ENCODE measurements at places on chromosomes 2 and 18.

DNA sequence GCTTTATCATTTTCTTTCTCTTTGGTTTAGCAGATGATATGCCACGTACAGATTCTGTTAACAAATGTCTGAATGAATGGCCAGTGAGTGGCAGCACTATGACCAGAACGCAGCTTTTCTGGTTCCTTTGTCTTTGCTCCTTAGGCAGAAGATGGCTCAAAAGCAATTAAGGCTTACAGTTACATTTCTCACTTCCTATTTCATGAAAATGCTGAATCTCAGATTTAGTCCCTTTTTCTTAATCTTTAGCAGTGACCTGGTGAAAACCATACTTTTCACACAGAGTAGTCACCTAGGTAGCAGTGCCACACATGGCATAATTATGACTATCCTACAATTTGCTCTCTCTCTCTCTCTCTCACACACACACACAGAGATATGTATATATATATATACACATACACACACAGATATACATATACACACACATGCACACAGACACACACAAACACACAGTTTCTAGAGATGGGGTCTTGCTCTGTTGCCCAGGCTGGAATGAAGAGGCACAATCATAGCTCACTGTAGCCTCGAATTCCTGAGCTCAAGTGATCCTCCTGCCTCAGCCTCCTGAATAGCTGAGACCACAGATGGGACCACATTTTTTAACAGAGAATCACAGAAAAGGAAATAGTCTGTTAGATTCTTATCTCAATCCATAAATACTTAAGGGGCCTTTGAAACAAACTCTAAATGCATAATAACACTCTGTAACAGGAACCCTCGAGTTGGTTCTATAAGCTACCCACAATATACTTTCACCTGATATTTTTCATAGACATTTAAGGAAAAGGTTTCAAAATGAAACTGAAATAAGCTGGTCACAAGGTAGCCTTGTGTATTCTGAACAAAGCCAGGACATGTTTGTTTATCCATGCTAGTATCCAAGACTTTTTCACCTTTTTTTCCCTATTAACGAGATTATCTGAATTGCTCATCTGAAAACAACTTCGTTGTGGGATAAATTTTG, 11.6 kb downstream of the PDE6D start:
- no peak for DNase-seq

DNA sequence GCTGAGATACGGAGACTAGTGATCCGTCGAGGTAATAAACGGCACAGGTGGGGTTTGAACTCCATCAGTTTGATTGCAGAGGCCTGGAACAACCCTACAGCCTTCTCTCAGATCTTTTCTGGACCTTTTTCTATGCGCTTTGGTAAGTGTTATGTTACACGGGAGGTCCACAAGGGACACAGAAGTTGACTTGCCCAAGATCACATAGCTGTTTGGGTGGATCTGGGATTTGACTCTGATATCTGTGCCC, 1.1 kb upstream of the DNPEP start:
- no peak for DNase-seq

DNA sequence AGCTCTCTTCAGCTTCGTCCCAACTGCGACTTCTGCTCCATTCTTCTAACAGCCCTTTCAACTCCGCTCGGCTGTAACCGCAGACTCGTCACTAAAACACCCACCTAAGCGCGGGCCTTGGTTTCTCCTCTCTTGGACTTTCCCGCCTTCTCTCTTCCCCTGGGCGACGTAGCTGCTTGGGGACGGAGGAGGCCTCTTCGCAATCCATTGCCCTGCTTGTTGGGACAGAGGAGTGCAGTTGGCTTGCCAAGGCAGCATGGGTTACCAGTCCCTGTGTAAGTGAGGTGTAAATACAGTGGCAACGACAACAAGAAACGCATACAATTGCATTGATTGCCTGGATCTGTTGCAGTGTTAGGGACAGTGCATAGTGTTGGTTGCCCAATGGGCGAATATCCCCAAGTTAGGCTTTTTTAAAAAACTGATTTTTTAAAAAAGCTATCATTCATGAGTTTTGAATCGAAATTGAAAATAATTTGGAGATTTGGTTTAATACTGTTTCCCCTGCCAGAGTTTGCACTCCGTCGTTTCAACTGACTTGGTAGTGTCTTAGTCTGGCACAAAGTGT, 484 bp upstream of the DARS1 start:
- DNase-seq: peak; percentile 48

DNA sequence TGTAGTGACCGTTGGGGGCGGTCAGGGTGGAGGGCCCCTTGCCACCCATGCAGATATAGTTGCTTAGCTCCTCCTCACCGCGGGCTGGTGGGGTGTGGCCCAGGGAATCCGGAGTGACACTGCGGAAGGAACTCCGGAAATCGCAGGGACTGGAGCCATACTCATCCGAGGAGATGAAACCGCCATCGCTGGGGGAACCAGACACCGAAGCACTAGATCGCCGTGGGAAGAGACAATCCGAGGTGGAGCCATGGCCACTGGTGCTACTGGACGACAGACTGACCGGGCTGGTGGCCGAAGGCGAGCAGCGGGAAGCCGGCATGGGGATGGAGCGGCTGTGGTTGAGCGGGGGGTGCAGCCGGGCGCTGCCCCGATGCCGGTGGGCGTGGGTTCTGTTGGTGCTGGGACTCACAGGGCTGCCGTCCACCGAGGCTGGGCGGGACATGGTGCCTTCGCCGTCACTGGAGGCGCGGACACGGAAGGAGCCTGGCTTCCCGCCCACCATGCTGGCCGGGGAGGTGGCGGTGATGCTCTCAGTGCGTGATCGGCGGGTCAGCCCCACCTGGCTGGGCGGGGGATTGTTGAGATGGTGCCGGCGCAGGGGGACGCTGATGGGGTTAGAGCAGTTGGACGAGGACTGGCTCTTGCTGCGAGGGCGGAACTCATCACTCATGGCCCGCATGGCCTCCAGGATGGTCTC, 2.2 kb downstream of the IRS1 start:
- DNase-seq: no peak

DNA sequence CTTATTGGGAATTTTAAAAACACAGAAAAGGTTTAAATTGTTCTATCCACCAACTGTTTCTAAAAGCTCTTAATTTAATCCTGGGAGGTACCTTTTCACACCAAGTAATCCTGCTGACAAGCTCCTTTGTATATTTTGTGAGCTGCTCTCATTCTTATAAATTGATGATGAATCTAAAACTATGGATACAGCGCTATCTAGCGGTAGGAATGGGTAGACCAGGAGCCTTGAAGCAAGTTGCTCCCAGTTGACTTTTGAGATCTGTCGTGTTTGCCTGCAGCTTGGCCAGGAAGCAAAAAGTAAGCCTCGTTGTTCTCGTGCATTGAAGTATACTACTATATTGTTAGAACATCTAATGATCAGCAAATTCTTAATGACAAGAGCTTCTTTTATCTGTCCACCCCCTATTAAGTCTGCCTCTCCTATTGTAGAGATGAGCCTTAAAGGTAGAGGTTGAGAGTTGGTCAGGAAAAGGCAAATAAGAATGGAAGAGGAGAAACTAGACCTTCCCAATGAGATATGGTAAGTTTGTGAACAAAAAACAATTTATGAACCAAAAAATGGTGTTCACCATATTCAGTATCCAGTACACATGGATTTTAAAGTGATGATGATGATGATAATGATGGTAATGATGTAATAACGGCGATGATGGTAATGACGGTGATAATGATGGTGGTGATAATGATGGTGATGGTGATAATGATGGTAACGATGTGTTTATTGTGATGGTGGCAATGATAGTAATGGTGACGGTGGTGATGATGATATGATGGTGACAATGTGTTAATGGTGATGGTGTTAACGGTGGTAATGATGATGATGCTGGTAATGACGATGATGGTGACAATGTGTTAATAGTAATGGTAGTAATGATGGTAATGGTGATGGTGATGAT, 212.1 kb upstream of the NCKAP5 start:
- DNase-seq: peak; percentile 38

DNA sequence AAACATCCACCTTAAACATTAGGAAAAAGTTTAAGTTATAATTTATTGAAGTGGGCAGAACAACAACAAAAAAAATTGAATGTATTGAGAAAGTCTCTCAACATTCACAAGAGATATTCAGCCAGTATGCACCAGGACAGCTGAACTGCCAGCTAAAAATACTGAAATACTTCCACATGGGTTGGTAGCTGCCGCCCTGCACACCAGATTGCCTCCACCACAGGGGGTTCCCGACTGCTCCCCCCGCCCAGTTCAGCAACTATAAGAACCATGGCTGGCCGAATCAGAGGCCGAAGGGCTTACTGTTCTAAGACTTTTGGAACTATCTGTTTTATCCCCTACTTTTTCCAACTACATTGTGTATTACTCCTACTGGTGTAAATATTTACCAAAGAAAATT, 150.0 kb upstream of the LRP1B start:
- no peak for DNase-seq

- DNase-seq: no peak
Measured at GRCh38 chr2:214503568-214503967, 92.7 kb downstream of the VWC2L start.

DNA sequence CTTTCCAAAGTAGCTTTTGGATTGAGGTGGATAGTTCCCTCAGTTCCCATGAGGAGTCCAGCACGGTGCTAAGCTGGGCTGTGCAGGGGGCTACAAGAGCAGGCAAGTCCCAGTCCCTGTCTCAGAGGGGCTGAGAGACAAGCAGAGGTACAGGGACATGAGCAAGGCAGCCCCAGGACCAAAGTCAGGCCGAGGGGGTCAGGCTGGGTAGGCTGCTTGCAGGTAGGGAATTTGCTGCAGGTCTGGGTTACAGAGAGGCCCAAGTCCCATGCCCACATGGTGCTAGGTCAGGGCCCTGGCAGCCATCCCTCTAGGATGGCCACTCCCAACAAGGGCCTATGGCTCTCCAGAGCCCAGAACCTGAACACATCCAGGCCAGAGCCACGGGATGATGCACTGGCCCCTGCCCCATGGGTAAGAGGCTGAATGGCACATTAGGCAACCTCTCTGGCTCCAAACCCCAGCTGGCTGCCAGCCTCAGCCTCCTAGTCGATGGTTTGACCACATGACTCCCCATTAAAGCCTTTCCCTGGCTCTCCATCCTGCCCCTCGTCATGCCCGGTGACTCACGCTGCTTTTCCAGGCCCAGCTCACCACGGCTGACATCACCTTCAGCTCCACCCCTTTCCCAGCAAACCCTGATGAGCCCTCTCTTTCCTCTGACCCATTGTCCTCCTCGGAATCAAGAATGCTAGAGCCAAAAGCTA, 83.7 kb downstream of the SDC1 start:
- DNase-seq: no peak

DNA sequence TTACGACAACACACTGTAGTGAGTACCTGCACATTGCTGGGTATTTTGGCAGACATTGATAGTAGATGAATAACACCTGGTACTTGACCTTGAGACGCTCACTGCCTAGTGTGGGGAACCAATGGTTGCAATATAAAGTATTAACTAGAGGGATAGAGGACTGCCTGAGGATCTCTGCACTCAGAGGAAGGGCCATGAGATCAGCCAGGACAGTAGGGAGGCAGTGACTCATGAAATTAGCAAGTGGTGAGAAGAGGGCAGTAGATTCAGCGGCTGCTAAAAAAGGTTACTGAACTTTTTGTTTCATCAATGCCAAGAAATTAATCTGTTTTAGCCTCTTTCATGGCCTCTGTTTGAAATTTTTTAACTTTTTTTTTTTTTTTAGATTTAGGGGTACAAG, 250.8 kb upstream of the TCF4 start:
- DNase-seq: no peak

DNA sequence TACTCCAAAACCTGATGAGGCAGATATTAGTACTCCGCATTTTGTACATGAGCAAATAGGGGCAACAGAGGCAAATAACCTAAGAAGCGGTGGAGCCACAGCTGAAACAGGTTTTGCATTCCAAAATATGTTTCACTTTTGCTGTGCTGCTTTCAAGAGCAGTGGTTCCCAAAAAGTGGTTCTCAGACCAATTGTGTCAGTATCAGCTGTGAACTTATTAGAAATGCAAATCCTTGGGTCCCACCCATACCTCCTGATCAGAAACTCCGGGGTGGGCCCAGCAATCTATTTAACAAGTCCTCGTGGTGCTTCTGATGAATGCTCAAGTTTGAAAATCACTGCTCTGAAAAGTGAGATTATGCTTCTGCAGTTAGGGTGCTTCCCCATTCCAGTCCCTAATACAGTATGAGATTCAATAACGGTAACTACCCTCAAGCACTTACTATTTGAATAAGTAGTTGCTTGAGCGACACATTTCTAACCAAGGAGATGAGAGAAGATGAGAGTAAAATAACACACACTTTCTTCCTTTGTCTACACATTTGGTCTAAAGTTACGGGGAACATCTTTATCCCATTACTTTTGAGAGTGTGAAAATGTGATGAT, 17.8 kb upstream of the TCF4 start:
- DNase-seq: no peak

DNA sequence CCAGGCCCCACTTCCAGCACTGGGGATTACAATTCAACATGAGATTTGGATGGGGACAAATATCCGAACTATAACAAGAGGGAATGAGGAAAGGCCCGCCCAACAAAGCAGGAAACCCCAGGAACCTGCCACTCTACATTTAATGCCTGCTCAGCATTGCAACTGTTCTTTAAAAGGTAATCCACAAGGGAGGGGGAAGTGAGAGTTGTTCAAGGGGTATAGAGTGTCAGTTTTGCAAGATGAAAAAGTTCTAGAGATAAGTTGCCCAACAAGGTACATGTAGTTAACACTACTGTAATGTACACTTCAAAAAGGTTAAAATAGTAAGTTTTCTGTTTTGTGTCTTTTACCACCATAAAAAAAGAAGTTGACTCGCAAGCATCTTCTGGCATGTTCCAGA, 137.6 kb downstream of the MBD2 start:
- no peak for DNase-seq

- no peak for DNase-seq
Measured at GRCh38 chr2:134379293-134379692, 125.4 kb downstream of the MGAT5 start.

DNA sequence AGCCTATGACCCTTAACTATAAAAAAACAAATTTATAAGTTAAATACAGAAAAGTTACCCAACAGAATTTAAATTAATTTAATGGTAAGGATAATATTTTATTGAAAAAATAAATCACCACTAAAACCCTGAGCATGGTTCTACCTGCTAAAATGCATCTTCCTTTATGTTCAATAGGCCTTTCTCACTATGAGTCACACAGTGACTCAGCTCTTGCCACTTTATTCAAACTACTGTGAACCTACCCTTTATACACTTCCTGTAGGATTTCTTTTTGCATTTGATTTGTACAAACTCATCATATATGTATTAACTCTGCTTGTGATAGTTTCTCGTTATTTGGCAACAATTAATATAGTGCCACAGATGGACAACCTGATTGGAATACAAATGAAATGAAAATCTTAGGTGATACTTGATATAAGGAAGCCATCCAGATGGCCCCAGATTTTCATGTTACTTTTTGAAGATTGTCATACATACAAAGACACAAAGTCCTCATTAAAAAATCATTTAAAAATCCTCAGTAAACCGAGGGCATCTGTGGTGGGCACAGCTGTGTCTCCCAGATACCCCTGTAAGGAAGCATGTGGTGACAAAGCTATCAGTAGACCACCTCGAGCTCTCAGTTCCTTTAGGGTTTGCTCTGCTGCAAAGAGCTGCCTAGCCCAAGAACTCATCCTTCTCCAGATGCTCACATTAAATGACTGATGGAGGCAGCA, 55.2 kb upstream of the COBLL1 start:
- no peak for DNase-seq

All from dorsolateral prefrontal cortex (tissue), 122 donors.